ENCODE measurements at places on chromosomes 16 and 17.

GRCh38 chr16:25005445-25006306 is 9.5 kb downstream of the ARHGAP17 start:
- DNase-seq, result no peak

DNA sequence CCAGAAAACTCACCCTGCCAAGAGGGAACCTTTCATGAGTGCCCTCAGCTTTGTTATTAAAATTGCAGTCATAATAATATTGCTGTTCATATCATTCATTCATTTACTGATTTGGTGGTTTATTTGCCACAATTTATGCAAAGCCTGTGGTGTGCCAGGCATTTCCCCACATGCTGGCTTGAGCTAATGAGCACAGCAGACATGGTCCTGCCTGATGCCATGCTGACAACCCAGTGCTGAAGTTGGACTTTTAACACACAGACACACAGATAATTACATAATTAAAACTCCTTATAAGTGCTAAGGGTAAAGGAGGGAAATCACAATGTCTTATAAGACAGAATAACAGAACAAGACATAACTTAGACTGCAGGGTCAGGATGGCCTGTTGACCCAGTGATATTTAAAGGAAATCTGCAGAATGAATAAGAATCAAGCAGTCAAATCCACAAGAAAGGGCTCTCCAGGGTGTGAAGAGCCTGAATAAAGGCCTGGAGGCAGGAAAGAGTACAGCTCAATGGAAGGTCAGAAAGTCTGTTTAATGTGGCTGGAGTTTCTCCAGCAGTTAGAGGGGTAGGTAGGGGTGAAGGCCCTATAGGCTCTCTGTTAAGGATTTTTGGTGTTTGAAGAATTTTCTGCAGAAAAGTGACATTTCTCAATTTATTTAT is 196.9 kb upstream of the CDH11 start:
- DNase-seq, result no peak

DNA sequence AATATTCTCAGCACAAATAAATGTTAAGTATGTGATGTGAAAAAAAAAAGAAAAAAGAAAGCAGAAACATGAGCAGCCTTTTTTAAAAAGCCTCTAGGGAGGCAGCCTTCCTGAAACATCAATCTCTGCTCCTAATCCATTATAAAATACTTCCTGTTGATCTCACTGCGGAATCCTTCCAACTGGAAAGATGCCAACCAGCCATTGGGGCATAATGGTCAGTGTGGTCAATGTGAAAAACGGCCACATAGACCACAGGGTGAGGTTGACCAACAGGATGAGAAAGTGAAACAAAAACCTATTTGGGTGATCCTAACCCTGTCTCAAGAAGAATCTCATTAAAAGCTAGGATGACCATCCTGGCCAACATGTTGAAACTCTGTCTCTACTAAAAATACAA is 26.1 kb upstream of the ABCA8 start:
- DNase-seq, result peak; percentile 67

- peak; percentile 89 for DNase-seq
These were observed 14.7 kb downstream of the C1QTNF1 start for GRCh38 chr17:79038545-79039135.

DNA sequence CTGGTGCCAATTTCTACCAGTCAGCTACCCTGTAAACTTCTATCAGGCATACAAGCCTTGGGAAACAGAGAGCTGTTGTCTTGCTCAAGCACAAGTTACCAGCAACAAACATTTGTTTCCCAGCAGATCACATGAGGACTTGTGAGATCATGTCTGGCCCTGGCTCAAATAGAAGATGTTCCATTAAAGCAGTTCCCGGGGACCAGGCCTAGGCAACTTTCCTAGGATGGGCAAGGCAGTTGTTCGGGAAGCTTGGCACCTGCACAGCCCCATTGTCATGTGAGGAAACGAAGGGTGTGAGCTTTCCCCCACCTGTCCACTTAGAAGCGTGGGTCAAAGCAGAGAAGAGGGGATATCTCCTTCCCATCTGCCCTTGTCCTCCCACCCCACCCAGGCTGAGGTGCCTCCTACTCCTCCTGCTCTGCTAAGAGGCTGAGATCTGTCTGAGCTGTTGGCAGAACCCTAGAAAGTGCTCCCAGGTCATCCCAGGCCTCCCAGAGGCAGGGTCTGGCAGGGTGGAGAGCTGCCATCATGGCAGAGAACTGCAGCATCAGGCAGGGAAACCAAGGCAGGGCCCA is 11.2 kb upstream of the SLC47A2 start:
- peak; percentile 76 for DNase-seq

DNA sequence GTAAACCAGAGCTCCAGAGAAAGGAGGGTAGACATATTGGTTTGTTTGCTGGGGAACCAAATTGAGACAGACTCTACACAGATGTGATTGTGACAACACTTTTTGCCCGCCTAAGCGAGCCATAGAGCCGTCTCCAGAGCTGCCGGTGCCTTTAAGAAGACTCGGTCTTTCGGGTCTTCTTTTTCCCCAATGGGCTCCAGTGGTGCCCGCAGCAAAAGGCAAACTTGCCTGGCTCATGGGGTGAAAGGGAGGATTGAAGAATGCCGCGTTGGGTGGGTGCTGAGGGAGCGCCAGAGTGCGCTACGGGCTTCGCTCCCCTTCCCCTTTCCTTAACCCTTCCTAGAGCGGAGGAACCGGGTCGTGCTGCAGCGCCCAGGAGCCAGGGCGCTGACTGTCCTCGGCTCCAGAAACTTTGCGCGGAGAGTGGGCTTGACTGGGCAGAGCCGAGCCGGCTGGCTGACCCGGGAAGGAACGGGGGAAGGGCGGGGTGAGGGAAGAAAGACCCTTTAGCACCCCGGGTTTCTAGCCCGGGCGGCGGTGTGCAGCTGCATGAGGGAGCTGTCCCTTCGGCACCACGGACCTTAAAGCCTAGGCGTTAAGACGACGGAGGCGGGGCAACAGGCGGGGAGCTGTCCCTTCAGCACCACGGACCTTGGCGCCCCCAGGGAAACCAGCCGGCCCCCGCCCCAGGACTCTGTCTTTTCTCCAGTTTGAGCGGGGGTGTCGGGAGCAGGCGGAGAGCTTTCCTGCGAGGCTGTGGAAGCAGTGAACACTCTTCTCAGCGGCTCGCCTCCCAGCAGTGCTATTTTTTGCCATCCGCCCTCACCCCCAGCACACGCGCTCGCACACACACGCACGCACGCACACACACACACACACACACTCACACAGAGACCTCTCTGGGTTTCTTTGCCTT is at the start of gene CACNG3:
TSS of gene CACNG3 (plus strand) at position 880 of the 916 bp plus-strand sequence. CDS start 420 bp downstream, outside the sequence.
- DNase-seq, result peak; percentile 51

- no peak for DNase-seq
These were observed 239.0 kb downstream of the SNX29 start for GRCh38 chr16:12215277-12216105.

GRCh38 chr16:68286153-68287074 is 22.1 kb downstream of the SLC7A6 start:
- DNase-seq, result no peak

GRCh38 chr16:11759163-11759834 is 16.6 kb upstream of the TXNDC11 start:
- no peak for DNase-seq

DNA sequence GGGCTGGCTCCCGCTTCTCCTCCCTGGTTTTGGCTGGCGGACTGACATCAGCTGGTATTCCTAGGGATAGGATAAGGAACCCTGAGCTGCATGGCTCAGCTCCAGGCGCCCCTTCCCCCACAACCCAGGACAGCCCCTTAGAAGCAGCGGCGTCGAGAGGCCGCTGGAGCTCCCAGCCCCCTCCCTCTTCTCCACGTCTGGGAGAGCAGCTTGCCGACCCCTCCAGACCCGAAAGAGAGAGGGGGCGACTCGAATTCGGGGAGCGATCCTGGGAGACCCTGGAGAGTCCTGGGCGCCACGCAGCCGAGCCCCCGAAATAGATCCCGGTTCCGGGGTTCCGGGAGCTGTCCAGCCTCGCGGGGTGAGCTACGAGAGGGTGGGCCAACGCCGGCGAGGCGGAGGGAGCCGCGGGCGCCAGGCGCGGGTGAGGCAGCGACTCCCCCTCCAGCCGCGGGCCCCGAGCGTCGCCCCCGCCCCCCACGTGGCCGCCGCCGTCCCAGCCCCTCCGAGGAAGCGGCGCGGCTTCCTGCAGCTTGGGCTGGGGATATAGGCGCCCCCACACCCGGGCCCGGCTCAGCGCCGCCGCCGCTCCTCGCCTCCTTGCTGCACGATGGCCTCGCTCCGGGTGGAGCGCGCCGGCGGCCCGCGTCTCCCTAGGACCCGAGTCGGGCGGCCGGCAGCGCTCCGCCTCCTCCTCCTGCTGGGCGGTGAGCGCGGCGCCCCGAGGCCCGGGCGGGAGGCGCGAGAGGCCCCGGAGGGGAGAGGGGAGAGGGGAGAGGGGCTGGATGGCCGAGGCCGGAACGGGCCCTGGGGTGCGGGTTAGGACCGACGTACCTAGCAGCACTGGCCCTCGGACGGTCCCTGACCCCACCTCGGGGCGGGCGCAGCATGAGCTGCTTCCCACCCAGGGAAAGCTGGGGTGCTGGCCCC is at the start of gene RAMP2:
TSS of gene RAMP2 (plus strand) at position 576 of the 930 bp plus-strand sequence. CDS start at position 611, 35 bp downstream.
- peak; percentile 73 for DNase-seq

DNA sequence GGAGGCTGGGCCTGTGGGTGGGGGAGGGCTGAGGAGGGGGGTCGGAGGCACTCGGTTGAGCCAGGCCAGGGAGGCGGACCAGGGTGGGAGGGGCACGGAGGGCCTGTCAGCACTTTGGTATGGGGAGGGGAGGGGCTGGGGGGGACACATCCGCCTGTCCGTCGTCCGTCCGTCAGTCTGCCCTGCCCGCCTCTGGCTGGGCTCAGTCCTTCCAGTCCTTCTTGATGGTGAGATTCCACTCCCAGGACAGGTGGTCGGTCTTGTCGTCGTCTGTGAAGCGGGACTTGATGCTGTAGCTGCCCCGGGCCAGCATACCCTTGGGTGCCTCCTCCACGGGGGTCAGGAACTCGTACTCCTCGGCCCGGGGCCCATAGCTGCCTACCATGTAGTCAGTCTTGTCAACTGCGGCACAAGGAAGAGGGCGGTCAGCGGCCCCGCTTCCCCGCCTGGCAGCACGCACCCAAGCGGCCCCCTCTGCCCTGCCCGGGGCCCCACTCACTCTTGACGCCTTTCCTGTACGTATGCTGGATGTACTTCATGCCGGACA is 2.4 kb downstream of the ARHGDIA start:
- DNase-seq, result peak; percentile 86

DNA sequence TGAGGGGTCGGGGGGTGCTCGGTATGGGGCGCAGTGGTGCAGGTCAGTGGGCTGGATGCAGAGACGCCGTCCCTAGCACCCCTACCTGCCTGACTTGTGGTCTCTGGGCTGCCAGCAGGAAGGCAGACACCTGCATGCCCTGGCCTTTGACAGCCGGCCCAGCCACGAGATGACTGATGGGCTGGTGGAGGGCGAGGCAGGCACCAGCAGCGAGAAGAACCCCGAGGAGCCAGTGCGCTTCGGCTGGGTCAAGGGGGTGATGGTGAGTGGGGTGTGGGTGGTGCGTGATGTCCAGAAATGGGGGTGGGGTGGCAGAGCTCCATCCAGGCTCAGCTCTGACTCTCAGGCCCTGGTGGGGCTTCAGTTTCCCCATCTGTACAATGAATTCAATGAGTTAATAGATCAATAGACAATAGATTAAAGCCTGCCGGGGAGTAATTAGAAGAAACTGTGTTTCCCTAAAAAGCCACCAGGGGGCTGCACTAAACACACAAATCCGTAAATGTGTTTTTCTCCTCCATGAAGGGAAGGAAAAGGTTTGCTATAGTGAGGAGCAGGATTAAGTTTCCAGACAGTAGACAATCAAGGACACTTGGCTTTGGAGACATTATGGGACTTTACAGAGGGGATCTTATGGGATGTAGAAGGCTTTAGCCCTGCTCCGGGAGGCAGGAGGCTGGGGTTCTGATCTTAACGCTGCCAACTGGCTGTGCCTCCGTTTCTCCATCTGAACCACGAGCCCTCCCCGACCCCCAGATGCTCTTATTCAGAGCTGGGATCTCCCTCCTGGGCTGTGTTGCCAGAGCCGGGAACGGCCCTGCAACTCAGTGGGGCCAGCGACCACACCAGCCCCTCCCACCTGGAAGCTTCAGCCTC is 2.2 kb downstream of the SLC12A3 start:
- peak; percentile 83 for DNase-seq

DNA sequence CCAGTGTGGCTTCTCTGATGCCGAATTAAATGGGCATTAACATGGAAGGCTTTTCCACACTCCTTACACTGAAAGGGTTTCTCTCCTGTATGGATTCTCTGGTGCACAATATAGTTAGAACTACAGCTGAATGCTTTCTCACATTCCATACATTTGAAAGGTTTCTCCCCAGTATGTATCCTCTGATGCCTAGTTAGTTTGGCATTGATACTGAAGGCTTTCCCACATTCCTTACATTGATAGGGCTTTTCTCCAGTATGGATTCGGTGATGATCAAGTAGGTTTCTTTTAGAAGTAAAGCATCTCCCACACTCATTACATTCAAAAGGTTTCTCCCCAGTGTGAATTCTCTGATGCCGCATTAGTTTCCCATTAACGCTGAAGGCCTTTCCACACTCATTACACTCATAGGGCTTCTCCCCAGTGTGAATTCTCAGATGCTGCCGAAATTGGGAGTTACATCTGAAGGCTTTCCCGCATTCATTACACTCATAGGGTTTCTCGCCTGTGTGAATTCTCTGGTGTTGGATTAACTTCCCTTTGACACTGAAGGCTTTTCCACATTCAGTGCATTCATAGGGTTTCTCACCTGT is 6.5 kb upstream of the TLE7 start:
- DNase-seq, result no peak

DNA sequence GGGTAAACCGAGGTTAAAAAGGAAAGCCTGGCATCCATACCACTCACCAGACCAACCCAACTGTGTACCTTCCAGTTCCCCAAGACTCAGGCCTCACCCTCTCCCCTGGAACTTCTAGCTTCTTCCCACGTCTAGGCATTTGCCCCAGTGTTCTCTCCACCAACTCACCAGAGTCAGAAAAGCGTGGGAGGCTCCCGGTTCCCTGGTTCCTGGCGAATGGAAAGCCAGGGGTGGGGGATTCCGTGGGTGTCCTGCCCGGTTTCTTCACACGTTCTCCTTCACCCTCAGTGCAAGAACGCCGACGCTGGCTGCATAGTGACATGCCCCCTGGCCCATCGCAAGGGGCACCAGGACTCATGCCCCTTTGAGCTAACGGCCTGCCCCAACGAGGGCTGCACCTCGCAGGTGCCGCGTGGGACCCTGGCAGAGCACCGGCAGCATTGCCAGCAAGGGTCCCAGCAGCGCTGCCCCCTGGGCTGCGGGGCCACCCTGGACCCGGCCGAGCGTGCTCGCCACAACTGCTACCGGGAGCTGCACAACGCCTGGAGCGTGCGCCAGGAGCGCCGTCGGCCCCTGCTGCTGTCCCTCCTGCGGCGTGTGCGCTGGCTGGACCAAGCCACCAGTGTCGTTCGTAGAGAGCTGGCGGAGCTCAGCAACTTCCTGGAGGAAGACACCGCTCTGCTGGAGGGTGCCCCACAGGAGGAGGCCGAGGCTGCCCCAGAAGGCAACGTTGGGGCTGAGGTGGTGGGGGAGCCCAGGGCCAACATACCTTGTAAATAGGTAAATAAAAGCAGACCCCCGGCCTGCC is 1.7 kb downstream of the RNF151 start:
- DNase-seq, result no peak

- DNase-seq, result peak; percentile 52
These were observed 172.5 kb downstream of the AHSP start for GRCh38 chr16:31700200-31700529.

DNA sequence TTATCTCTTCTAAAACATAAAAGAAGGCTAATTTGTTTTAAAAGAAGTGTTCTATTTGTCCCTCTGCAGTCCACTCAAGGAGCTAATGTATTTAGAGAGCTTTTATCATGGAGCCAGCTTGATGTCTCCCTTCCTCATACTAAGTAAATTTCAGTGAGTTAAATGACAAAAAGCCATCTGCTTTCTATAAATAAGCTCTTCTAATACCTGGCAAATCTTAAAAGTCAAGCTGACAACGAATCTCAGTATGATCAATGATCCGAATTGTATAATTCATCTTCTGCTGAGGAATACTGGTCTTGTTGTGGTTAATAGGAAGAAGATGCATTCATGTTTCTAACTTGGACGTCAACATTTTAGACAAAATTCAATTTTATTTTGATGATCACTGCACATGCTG is 1390.7 kb downstream of the CDH8 start:
- no peak for DNase-seq
